ENCODE measurements at places on chromosomes 5 and 9. TPM values are rescaled to one million over a fixed set of nuclear protein-coding genes. Genes with fewer than 3 reads are reported as not detected.

PCDHB12 gene
- not detected for total RNA-seq

TMEM174 gene
- total RNA-seq, result not detected

GRM6 gene
- not detected for total RNA-seq

RMRP gene
- total RNA-seq, result 30,969 TPM

C5 gene
- 0.66 TPM for total RNA-seq

FBP2 gene
- not detected for total RNA-seq

TEX48 gene
- total RNA-seq, result not detected

LIX1 gene
- total RNA-seq, result not detected

DNA sequence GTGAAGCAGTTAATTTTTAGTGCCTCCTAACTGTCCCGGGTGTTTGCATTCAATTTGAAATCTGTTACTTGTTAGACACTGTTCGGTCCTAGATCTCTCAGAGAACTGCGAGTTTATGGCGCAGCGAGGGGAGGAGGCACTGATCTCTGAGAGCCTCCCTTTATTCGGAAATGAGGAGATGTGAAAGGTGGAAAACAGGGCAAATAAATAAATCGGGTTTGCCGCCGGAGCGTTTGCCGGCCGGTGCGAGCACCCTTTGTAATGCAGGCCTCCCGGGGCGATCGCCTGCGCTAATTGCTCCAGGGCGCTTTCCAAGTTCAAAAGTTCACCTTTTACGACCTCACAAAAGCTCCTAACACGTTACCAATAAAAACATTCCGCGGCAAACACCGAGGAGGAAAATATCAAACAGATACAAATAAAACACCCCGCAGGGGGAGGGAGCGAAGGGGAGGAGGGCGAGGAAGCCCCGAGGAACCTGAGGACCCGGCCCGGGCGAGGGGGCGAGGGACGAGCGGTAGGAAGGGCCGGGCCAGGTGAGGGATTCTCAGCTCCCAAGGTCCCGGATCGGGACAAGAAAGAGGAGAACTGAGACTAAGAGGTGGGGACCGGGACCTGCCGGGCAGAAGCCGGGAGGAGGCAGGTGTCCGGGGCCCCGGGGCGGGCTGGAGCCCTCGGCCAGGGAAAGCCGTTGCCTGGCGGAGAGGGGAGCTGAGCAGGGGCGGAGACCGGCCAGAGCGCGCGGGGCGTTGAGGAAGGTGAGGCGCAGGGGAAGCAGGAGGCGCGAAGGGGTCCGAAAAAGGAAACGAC is 1.4 kb downstream of the NR6A1 start:
- DNase-seq, result peak; percentile 85

GRCh38 chr5:141636106-141636412 is 590 bp downstream of the HDAC3 start:
- no peak for DNase-seq

DNA sequence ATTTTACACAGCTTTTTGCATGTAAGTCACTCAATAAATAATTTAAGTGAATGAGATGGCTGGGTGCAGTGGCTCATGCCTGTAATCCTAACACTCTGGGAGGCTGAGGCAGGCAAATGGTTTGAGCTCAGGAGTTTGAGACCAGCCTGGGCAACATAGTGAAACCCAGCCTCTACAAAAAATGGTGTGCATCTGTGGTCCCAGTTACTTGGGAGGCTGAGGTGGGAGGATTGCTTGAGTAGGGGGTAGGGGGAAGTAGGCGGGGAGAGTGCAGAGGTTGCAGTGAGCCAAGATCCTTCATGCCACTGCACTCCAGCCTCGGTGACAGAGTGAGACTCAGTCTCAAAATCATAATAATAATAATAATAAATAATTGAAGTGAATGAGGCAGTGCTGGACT is 10.2 kb downstream of the KLF9 start:
- DNase-seq, result no peak

- no peak for DNase-seq
Measured at GRCh38 chr9:96514800-96515158, 64.8 kb downstream of the HABP4 start.

GRCh38 chr5:105735704-105736103 is 1935.0 kb downstream of the EFNA5 start:
- DNase-seq, result no peak

GRCh38 chr5:956941-957747 is 51.5 kb upstream of the NKD2 start:
- no peak for DNase-seq

DNA sequence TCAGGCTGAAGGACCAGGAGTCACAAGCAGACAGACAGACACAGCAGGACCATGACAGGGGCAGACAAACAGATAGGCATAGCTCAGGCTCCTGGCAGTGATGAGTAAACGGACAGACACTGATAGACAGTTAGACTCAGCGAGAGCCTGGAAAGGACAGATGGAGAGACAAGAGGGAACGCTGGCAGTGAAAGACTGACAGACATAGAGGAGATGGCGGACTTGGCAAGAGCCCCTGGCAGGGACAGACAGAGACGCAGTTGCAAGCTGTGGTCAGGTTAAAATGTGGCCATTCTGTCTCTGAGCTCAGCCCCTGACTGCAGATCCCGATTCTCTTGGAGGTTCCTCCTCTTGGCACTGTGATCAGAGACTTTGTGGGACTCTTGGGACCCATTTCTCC is 13.6 kb downstream of the CSF2 start:
- DNase-seq, result no peak

GRCh38 chr9:115115117-115115880 is 2.7 kb downstream of the TNC start:
- DNase-seq, result no peak

- no peak for DNase-seq
Measured at GRCh38 chr5:122972877-122973276, 63.6 kb downstream of the PPIC start.

DNA sequence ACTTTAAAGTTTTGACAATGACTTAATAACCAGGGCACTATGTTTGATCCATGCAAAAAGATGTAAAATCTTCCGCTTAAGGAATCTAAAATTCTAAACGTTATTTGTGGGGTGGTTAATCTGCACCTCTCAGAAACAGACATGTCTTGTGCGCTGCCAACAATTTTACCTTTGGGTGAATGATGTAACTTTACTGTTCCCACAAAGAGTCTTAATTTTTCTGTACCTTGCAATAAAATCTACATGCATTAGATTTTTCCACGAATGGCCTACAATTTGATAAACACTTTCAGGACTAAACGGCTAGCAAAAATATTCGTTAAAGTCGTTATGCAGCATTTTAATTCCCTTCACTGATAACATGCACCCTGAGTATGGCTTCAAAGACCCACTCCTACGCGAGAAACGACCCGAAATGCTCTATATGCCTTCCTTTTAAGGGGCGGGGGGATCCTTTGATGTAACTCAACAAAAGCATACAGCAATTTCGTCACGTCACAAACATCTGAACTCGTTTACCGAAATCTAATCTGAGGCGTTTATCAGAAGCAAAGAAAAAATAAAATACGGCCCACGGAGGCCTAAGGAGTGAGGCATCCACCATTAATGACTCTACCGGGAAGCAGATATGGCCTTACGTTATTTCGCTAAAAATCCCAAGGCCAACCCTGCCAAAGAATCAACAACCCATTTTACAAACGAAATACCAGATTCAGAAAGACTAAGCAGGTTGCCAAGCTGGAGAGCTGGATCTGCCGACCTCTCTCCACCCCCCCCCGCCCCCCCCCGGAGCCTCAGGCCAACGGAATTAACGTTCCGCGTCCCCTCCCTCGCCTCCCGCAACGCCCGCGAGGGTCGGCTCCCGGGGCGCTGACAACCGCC is 621 bp downstream of the AK6 start:
- peak; percentile 31 for DNase-seq

- DNase-seq, result no peak
Measured at GRCh38 chr9:98415782-98416181, 160.3 kb upstream of the TBC1D2 start.

- DNase-seq, result no peak
Measured at GRCh38 chr5:166330036-166330435, 1961.4 kb upstream of the WWC1 start.

DNA sequence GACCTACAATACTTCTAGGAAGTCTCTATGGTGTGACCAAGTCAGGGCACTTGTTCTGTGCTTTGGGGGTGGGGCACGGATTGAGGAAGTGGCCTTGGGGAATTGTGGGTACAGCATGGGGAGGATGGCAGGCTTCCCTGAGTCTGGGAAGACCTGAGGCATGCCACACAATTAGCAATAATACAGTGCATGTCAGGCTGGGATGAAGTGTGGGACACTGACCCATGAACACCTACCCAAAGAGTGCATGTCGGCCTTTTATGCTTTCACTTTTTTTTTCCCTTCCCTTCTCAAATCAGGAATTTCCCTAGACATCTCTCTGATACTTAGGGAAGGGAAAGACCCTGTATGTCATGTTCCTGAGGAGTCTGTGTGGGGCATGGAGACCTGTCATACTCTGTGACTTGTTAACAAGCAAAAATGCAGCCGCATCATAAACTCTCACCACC is 146.4 kb downstream of the PALM2AKAP2 start:
- DNase-seq, result no peak

DNA sequence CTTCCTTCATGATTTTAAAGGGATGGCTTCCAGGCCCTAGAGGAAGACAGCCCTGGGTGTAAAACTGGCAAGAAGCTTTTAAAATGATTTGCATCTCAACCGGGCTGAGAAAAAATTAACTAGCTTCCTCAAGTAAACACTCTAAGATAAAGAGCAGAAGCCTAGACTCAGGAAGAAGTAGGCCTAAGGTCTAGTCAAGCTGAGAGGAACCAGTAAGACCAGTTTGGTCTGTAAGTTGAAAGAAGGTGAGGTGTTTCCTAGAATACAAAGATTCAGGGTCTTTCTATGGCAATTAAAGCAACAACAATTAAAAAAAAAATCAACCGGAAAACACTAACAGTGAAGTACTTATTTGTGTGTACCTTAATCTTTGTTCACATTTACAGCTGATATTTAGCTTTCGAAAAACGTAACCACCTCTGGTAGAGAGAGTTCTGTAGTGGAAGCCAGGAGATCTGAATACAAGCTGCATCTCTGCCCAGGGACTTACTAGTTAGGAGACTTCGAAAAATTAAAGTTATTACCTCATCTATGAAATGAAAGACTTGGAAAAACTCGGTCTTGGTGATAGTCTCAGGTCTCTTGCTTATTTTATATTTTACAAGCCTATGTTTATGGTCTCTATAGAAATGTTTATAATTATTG is 75.7 kb downstream of the TUSC1 start:
- DNase-seq, result no peak

DNA sequence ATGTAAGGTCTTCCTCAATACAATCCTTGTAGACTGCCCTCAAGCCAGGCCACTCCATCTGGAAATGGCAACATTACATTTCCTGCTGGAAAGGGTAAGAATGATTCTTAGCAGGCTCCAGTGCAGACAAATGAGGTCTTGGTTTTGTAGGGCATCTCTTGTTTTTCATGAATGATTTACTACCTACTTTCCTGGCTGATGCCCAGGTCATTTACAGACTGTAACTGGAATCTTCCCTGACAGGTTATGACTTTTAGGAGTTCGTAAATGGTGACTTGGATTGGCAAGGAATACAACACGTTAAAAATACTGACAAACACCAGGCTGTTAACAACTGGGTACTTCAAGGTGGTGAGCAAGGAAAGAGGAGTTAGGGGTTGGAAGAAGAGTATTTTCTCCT is 510.5 kb upstream of the TNC start:
- DNase-seq, result no peak

- DNase-seq, result no peak
Measured at GRCh38 chr9:35967042-35967441, 9.1 kb upstream of the OR2S2 start.

- DNase-seq, result no peak
Measured at GRCh38 chr5:135715267-135716055, 119.0 kb upstream of the SLC25A48 start.

- DNase-seq, result no peak
Measured at GRCh38 chr9:119304555-119304954, 64.7 kb downstream of the BRINP1 start.

- DNase-seq, result no peak
Measured at GRCh38 chr5:21688655-21689054, 1164.5 kb downstream of the CDH12 start.

DNA sequence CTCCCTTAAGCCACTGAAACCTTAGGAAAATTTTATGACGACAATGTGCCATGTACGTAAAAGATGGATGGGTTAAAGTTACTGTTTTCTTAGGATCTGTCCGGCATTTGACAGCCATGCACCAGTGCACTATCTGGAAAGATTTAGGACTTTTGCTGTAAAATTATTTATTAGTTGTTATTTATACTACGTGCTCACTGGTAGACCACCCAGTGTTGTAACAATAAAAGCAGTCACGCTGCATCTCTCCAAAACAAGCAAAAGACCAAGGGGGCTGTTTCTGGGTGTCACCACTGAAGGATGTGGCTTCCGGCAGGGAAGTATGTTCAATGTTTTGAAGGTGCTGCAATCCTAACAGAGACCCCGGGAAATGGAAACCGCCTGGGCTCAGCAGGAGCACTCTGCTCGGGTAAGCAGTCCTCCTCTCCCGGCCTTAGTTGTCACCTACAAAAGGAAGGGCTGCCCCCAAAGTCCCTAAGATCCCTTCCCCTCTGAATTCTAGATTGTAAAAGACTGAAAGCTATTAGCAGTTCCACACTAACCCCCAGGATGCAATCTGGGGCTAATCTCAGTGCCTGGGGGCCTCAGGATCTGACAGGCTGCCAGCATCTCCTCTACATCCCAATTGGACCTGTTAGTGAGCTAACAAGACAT is 38.6 kb downstream of the SAXO1 start:
- DNase-seq, result no peak

- no peak for DNase-seq
Measured at GRCh38 chr5:84292000-84292642, 92.6 kb downstream of the EDIL3 start.

DNA sequence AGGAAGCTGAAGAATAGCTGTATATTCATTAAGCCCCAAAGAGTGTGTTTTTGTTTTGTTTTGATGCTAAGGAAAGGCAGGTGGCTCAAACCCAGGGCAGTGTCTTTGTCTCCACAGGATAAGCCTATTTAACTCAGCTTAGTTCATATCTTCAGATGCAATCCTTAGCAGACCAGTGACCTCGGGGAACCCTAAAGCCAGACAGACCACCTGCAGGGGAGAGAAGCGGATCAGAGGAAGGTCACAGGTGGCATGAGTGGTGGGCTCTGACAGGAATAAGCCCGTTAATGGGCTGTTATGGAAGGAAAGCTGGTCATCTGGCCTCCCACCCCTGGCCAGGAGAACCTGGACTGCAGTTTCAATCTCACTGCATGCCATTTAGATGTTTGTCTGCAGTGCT is 30.8 kb downstream of the TAS2R1 start:
- DNase-seq, result no peak

- peak; percentile 29 for DNase-seq
Measured at GRCh38 chr5:39198127-39198526, 21.2 kb downstream of the FYB1 start.

DNA sequence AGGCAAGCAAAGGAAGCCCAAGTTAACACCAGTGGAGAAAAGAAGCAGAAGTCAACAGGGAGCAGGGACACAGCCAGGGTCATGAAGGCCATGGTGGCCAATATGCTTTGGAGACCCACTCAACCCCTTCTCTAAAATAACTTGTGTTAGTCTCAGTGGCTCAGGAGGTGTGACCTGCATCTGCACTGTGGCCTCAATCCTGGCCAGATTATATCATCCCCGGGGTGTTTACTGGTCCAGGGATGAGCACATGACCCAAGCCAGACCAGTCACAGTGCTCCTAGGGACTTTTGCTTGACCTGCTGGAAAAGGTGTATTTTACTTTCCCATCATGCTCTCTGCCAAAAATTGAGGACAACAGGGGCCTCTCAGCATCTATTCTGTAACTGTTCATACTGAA is 105.2 kb downstream of the DPYSL3 start:
- DNase-seq, result no peak

Data from HCT116 (cell line).